Kidney capillary endothelial cell (primary cell): ENCODE measurements at places on chromosomes 1 and 21.

GRCh38 chr21:31872452-31873274 is at the start of gene HUNK:
Gene HUNK (plus strand): TSS chr21:31873020. CDS start chr21:31873675, 655 bp downstream.
- DNase-seq, result no peak

GRCh38 chr1:174875306-174875705 is 124.4 kb upstream of the CACYBP start:
- DNase-seq, result no peak

- DNase-seq, result peak; percentile 18
Measured at GRCh38 chr1:64223329-64224151, 20.1 kb downstream of the UBE2U start.

- peak; percentile 95 for DNase-seq
Measured at GRCh38 chr1:178011465-178011828, 41.6 kb upstream of the SEC16B start.

DNA sequence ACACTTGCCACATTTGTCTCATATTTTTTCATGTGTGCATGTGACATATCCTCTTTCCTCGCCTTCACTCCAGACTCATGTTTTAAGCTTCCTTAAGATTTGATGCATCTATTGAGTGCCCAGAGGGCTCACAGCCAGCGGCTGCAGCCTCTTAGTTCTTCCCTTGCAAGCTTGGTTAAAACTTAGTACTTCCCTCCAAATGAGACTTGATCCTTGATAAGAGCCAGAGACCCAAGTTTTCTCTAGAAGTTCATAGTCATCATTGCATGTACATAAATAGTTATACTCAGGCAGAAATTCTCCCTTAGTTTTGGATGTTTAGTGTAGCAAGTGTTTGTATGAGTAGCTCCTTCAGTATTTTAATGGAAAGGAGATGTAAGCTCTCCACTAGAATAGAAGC is 337.6 kb upstream of the B3GALT2 start:
- DNase-seq, result no peak

GRCh38 chr1:19112891-19113696 is 97.0 kb downstream of the UBR4 start:
- DNase-seq, result no peak

GRCh38 chr1:101317590-101317989 is 80.8 kb downstream of the S1PR1 start:
- no peak for DNase-seq

GRCh38 chr1:151534662-151535278 is 5.3 kb upstream of the TUFT1 start:
- DNase-seq, result peak; percentile 70

DNA sequence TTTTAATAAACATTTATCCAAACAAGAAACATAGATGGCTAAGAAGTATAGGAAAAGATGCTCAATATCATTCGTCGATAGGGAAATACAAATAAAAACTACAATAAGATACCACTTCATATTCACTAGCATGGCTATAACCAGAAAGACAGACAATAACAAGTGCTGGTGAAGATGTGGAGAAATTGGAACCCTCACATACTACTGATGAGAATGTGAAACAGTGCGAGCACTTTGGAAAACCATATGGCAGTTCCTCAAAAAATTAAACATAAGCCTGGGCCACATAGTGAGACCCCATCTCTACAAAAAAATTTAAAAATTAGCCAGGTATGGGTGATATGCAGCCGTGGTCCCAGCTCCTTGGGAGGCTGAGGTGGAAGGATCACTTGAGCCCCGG is 9.1 kb upstream of the TMEM54 start:
- DNase-seq, result no peak

- DNase-seq, result no peak
Measured at GRCh38 chr1:119784191-119784781, 15.6 kb upstream of the HMGCS2 start.

DNA sequence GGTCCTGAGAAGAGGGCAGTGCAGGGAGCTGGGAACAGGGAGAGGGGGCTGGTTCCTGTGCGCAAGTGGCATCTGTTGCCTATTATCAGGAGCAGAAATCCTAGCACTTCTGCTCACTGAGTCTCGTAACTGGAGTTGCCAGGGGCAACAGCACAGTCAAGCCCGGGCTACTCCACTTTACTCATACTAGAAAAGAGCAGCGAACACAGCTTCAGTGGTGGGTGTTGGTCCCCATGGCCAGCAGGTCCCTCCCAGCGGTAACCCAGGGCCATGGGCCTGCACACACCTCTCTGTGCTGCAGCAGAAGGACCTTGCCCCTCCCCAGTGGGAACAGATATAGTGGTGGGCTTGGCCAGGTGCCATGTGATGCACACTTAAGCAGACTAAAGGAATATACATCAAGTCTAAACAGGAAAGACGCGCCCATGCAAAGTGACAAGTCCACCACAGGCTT is 8.5 kb downstream of the PYCR2 start:
- no peak for DNase-seq

DNA sequence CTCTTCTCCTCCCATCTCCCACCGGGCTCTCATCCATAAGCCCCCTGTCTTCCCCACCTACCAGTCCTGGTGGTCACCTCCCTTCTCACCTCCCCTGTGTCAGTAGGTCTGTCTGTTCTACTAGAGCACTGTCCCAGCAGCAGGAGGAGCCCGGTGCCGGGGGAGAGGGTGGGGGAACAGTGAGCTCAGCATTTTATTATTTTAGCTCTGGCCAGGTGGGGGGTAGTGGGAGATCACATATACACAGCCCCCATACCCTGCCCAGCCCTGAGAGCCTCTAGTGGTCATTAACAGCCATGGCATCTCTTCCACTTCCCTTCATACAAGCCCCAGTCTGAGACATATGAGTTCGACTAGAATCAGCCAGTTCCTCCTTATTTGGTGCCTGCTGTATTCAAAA is at the start of gene TMOD4:
TSS of gene TMOD4 (minus strand) at position 119 of the 400 bp plus-strand sequence. CDS start 1,106 bp downstream, outside the sequence.
- no peak for DNase-seq

DNA sequence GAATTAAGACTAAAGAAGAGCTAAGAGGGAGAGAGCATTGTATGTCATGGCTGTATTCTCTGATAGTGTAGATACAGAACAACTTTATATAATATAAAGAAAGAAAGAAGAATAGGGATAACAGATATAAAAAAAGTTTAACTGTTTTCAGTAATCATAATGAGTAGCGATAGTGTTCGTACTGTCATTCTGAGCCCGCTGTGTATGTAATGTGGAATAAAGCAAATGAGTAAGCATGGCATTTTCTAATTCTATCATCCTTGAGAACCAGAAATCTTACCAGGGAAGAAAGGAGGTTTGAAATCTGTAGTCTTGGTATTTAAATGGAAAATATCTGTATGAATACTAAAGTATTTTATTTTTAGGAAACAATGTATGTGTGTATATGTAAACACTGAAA is 46.7 kb upstream of the SSX2IP start:
- DNase-seq, result no peak

DNA sequence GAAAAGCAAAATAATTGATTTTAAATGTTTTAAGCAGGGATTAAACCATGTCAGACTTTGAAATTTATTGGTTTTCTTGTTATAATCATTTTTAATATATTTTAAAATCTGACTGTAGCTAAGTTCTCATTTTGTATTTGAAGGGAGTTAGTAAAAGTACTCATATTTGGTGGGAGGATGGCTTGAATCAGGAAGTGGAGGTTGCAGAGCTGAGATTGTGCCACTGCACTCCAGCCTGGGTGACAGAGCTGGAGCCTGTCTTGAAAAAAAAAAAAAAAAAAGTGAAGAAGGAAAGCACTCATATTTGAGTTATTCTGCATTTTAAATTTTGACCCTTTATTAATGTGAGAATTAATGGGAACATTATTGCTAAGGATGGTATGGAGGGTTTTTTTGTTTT is 106.0 kb downstream of the RABGAP1L start:
- DNase-seq, result no peak

- DNase-seq, result no peak
Measured at GRCh38 chr1:201545851-201546492, 7.0 kb downstream of the NAV1 start.

- no peak for DNase-seq
Measured at GRCh38 chr1:84121360-84121759, 22.7 kb upstream of the PRKACB start.

DNA sequence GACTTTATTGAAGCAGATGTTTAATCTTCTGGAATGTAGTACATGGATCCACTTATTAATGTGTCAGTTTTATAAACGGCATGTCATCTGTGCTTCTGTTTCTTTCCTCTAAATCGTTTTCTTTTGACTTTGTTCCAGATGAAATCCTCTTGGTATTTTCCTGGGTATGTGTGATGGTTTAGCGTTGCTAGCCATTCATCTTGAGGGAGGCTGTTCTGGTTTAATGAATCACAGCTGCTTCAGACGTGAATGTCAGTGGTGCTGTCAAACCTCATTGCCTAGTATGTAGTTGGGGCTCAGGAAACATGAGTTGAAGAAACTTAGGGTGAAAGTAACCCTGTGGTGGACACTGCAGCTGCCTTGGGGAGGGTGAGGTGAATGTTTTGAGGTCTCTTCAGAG is 33.2 kb downstream of the KCNK1 start:
- DNase-seq, result no peak

DNA sequence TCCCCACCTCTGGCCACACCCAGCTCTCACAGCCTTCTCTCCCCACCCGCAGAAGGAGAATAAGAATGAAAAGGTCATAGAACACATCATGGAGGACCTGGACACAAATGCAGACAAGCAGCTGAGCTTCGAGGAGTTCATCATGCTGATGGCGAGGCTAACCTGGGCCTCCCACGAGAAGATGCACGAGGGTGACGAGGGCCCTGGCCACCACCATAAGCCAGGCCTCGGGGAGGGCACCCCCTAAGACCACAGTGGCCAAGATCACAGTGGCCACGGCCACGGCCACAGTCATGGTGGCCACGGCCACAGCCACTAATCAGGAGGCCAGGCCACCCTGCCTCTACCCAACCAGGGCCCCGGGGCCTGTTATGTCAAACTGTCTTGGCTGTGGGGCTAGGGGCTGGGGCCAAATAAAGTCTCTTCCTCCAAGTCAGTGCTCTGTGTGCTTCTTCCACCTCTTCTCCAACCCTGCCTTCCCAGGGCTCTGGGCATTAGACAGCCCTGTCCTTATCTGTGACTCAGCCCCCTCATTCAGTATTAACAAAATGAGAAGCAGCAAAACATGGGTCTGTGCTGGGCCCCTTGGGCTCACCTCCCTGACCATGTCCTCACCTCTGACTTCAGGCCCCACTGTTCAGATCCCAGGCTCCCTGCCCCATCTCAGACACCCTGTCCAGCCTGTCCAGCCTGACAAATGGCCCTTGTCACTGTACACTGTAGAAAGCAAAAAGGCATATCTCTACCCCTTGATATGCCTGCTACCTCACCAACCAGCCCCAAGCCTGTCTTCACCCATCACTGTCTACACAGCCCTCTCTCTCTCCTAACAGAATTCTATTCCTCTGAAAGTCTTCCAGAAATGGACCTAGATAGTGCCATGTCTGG is 3.2 kb downstream of the S100A9 start:
- DNase-seq, result no peak

DNA sequence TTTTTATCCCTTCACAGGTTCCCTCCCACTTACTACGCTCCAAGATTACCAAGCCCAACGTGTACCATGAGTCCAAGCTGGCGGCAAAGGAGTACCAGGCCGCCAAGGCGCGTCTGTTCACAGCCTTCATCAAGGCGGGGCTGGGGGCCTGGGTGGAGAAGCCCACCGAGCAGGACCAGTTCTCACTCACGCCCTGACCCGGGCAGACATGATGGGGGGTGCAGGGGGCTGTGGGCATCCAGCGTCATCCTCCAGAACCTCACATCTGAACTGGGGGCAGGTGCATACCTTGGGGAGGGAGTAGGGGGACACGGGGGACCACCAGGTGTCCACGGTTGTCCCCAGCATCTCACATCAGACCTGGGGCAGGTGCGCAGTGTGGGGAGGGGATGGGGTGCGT is 65.7 kb downstream of the POFUT2 start:
- no peak for DNase-seq

DNA sequence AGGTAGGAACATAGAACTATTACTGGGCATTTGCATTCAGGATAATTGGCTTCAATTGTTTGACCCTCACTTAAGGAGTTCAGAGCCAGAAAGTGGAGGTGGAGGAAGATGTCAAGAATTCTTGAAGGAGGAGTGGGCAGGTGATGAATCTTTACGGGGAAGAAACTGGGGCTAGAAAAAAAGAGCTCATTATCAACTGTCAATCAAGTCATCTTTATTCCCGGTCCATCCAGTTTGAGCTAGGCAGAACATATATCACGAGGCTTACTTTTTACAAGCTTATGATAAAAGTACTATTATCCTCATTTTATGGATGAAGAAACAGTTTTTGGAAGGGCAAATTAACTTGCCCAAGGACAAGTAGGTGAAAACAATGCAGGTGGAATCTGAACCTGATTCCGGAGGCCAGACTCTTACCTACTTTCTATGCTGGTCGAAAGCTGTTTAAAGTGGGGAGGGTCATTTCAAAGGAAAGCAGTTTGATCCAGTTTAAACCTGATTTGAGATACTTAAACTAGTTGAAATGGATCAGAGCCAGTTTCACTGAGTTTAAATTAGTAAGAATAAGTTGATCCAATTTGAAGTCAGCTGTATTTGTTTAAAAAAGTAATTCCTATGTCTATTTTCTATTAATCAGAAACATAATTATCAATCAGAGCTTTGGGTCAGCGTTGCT is 13.3 kb upstream of the NBL1 start:
- no peak for DNase-seq

GRCh38 chr1:6052543-6053205 is 7.0 kb downstream of the KCNAB2 start:
- peak; percentile 67 for DNase-seq

DNA sequence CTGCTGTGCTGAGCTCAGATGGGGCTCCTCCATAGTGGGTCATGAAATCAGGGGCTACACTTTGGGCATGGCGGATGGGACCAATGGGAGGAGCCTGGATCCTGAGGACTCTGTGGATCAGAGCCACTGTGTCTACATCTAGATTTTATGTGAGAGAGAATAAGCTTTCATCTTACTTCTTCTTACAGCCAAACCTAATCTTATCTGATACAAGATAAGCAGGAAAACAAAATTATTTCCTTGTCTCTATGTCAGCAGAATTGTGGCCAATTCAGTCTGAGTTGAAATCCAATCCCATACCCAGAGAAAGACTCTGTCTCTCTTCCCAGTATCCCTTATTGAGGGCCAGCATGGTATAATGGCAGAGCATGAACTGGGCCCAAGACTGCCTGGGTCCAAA is 56.2 kb downstream of the KIF14 start:
- DNase-seq, result no peak

GRCh38 chr1:205304046-205304694 is 17.4 kb downstream of the NUAK2 start:
- DNase-seq, result no peak

- peak; percentile 15 for DNase-seq
Measured at GRCh38 chr1:151790940-151791651, 796 bp upstream of the TDRKH start.

- DNase-seq, result no peak
Measured at GRCh38 chr1:9253453-9254105, 19.0 kb downstream of the H6PD start.

GRCh38 chr1:177256153-177257075 is 85.7 kb downstream of the BRINP2 start:
- DNase-seq, result peak; percentile 59
